HFFc6 (cell line): ENCODE measurements at places on chromosomes 6 and 20.

- DNase-seq, result no peak
Measured at GRCh38 chr6:32890831-32891230, 36.8 kb downstream of the PSMB9 start.

GRCh38 chr6:54185885-54186284, 74.6 kb downstream of the MLIP start:
- no peak for DNase-seq

DNA sequence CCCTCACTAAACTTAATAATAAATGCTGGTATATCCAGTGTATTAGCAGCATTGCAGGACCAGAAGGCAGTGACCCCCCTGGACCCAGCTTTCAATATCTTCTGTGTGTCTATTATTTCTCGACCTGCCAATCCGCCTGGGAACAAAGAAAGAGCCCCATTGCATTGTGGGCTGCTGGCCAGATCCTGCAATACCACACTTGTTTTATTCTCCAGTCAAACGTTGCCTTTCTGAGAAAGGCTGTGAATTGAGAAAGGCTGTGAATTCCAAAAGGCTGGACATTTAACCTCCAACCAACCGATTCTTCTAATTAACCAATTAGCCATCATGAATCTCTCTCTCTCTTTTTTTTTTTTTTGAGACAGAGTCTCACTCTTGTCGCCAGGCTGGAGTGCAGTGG, 1.5 kb upstream of the MTO1 start:
- DNase-seq, result no peak

DNA sequence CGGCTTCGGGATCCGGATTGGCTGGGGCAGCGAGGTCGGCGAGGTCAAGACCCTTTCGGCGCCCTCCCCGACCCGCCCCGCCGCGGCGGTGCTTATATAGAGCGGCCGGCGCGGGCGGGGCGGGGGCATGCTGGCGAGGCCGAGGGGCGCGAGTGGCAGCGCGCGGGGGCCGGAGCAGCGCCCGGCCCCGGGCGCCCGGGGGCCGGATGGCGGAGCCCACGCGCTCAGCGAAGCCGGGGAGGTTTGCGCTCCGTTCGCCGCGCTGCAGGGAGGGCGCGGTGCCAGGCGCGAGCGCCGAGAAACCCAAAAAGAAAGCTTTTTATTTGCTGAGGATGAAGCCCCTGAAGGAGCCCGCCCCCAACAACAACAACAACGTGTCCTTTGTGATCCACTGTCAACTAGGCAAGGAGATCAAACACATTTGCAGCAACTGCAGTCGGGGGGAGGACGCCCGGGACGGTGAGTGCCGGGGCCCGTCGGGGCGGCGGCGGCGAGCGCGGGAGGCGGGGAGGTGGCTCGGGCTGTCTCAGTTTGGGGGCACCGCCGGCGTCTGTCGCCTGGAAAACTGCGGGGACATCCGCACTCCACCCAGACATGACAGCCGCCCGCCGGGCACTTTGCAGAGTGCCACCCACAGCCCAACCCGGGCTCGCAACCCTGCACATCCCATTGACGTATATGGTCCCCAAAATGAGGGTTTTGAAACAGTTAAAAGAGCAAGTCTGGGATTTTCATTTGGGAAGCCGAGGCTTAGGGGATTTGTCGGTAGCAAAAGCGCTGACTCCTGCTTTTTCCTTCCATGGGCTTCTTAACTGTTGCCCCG, 297.3 kb downstream of the PHACTR1 start:
- no peak for DNase-seq

GRCh38 chr6:38352636-38353035, 287.1 kb downstream of the BTBD9 start:
- peak; percentile 50 for DNase-seq

DNA sequence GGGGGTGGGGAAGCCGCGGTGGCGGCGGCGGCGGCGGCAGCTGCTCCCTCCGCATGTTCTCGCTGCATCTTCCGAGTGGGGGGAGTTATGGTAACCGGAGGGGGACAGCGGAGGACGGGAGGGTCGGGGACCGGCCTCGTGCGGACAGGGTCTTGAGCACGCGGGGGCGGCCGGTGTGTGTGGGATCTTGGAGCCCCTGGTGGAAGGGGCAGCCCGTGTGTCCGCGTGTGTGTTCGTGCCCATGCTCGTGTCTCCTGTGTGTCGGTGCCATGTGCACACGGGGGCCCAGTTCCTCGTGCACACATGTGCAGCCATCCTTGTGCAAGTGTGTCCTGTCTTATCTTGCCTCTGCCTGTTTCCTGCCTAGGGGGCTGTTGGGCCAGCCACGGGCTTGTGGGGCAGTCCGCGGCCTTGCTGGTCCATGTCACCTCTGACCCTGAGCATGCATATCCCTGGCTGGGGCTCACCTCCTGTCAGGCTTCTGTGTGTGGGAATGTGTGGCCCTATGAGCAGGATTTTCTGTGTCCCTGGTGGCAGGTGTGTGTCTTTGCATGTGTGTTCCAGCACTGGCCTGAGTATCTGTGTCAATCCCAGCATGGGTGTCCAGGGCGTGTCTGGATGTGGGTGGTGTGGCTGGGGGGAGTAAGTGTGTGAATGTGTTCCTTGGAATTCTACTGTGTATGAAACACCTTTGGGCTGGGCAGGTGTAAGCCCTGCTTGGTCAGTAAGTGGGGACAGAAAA, 8.5 kb downstream of the SYNGAP1 start:
- peak; percentile 34 for DNase-seq

GRCh38 chr20:33250666-33251065, 14.9 kb downstream of the BPIFA1 start:
- DNase-seq, result no peak

DNA sequence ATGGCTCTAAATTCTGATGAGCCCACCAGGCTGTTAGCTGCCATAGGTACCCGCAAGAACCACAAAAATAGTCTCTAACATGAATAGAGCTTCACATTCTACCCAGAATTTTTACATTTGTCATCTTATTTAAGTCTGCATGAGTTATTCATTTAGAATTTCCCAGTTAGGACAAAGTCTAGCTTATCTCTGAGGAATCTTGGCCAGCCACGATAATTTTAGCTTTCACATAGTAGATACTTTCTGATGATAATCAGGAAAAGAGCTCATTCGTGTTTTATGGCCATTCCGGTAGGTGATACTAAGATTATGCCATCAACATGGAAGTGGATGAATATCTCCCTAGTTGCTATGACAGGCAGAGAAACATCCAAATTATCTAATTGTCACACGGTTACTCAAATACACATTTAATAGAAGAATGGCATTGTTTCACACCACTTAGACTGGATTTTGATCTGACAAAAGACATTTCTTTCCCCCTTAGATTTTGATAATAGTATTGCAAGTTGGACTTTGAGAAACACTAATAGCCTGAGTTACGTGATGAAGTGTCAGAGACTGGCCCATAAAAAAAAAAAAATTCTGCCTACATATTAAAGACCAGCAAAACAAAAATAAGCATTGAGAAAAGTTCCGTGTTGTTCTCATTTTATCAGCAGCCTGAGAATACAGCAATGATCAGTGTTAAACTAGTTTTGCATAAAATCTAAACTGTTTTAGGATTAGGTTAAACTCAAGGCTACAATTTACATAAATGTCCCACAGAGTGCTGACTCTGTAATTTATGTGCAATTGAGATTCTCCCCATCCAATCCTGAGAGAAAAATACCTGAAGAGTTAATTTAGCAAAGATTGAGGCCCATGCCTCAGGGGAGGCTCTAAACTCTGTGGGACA, 397.5 kb upstream of the ARID1B start:
- no peak for DNase-seq

- no peak for DNase-seq
Measured at GRCh38 chr20:57662456-57663240, 42.4 kb upstream of the ZBP1 start.

DNA sequence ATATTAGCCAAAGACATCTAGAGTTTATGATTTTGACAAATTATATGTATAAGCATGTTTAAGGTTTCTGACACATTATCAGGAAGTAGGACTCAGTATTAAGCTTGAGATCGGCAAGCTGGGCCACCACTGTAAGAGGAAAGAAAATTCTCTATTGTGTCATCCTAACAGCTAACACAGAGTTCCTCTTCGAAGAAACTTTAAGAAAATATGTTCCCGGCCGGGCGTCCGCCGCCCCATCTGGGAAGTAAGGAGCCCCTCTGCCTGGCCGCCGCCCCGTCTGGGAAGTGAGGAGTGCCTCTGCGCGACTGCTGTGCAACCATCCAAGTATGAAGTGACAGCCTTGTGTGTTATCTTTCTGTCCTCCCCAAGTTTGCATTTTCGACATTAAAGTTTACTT, 23.0 kb downstream of the USP49 start:
- DNase-seq, result no peak

DNA sequence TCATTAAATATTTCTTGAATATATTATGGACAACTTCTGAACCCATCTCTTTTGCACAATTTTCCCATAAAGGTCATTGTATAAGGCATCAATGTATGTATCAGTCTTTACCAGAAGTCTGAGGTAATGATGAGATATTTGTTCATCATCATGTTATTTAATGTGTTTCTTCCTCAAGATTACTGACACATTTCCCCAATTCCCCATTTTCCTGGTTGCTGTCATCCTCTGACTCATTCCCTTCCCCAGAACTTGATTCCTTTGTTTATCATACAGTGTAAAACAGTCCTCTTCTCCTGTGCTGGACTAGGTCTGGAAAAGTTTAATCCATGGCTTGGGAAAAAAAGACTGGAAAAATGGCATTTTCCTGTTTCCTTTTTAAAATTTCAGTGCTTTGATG, 107.9 kb upstream of the FLRT3 start:
- DNase-seq, result no peak

- no peak for DNase-seq
Measured at GRCh38 chr6:32558426-32559057, 28.5 kb upstream of the HLA-DRB5 start.

GRCh38 chr20:32227306-32227705, 19.6 kb downstream of the POFUT1 start:
- no peak for DNase-seq

GRCh38 chr6:111091987-111092386, 4.7 kb downstream of the SLC16A10 start:
- DNase-seq, result no peak

DNA sequence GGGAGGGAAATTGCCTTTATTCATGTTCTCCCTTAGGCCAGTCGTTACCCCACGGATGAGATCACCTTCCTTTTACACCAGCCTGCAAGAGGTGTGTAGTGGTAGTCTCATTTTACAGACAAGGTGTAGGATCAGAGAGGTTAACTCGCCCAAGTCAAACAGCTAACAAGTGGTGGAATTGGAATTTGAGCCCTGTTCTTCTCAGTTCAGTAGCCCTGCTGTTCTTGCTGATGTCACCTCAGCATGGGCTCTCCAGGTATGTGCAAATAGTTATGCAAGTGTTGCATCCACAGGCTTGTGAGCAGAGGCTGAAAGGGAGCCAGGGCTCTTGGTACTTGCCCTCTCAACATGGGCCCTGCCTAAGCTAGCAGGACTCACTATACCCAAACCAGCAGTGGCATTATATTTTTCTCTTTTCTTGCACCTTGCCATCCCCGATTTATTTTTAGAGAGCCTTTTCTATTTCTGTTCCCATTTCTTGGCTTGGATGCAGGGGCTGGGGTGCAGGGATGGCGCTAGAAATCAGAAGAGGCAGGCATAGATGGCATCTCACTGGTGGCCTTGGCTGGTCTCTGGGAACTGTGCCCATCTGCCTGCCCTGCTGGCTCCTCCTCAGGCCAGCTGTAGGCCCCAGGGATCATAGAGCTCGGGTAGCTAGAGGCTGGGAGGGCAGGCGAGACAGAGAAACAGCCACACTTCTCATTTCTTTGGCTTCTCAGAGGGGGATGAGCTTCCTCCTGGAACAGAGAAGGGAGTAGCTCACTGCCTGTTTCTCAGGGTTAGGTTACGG, 18.2 kb downstream of the PPARD start:
- DNase-seq, result no peak

DNA sequence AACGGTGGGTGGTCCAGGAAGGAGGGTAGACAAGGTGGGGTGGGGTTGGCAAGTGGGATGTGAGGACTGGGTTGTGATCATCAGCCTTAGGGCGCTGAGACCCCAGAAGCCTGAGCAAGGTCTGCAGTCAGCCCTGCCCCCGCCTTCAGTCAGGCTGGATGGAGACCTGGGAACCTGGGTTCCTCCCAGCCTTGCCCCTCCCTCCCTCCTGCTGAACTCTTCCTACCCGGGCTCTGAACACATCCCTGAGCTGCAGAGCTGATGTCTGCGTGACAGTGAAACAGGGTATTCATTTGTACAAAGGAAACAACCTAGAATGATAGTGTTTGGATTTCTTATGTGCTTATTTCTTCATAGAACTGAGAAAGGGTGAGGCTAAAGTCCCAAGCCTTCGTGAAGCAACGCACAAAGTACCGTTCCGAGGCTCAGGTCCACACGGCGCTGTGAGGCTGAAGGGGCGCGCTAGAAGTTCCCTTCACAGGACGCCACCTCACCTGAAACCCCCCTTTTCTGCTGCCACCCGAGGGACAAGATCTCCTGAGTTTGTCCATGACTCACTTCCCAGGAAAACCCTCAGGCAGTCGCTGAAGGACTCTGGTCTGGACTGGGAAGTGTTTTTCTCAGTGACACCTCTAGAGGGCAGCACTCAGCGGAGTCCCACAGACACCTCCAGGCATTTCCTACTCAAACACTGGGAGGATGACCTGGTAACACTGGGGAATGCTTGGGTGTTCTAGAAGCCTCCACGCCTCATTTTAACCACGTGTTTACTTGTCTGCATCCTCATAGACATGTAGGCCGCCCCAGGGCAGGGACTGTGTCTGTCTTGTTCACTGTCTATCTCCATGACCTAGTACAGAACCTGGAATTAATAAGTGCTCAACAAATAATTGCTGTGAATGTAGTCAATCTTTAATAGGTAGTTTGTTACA, 1.2 kb downstream of the GSTA5 start:
- DNase-seq, result peak; percentile 75

DNA sequence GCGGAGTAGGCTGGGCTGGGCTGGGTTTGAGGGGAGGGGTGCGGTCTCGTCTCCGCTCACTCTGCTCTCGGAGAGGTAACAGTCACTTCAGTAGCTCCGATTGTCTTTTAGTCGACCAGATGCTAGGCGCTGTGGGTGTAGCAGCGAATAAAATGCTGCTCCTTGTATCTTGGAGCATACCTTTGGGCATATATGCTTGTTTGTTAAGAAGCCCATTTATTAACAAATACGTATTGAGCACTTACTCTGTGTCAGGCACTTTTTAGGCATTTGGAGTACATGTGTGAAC, 545 bp downstream of the ACTR5 start:
- DNase-seq, result no peak

GRCh38 chr6:188821-189655, 103.2 kb upstream of the DUSP22 start:
- DNase-seq, result peak; percentile 76

DNA sequence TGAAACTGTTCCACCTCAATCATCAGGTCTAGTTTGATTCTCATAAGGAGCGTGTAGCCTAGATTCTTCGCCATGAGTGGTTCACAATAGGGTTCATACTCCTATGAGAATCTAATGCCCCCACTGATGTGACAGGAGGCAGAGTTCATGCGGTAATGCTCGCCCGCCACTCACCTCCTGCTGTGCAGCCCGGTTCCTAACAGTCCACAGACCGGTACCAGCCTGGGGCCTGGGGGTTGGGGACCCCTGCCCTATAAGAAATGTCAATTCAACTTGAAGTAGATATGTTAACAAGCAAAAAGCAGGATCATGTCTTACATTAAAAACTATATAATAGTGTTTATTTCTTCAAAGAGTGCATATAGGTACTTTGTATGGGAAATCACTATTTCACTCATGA, 216.5 kb downstream of the COL19A1 start:
- no peak for DNase-seq
